ENCODE measurements at places on chromosomes 4 and X. TPM values are rescaled to one million over a fixed set of nuclear protein-coding genes. Genes with fewer than 3 reads are reported as not detected.

DNA sequence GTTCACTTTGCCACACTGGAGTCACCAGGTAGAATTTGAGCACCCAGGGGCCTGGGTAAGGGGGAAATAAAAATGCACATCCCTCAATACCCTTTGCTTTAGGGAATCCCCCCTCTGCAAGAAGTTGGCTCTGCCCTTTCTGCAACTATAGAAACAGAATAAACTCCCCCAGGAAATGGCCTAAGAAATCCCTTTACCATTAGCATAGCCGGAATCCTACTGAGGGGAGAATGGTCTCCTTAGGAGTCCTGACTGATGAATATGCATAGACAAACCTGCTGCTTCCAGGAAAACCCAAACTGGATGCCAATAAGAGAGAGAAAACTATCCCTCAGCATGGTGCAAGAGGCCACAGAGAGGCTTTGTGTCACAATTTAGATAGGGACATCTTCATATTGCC lies 11.0 kb downstream of the EFHC2 start:
- no peaks in the 10 kb centered on the region for H3K4me1 ChIP-seq
- H3K4me3 ChIP-seq = no peak overlapping the region
- H3K36me3 ChIP-seq = no peaks in the 10 kb centered on the region
- DNase-seq = no peak
- H3K27ac ChIP-seq = no peak overlapping the region
- no peaks in the 10 kb centered on the region for H3K27me3 ChIP-seq

- H3K27me3 ChIP-seq = peaks cover 3% of the 10 kb centered on the region
- peak; percentile 54 for DNase-seq
- H3K4me3 ChIP-seq = peak overlapping the region; percentile 44
- H3K27ac ChIP-seq = no peak overlapping the region
Measured at GRCh38 chr4:52051615-52052474, 741 bp downstream of the SPATA18 start.

The SORBS2 gene
- total RNA-seq = not detected

The MED14 gene
- 59.1 TPM for total RNA-seq

DNA sequence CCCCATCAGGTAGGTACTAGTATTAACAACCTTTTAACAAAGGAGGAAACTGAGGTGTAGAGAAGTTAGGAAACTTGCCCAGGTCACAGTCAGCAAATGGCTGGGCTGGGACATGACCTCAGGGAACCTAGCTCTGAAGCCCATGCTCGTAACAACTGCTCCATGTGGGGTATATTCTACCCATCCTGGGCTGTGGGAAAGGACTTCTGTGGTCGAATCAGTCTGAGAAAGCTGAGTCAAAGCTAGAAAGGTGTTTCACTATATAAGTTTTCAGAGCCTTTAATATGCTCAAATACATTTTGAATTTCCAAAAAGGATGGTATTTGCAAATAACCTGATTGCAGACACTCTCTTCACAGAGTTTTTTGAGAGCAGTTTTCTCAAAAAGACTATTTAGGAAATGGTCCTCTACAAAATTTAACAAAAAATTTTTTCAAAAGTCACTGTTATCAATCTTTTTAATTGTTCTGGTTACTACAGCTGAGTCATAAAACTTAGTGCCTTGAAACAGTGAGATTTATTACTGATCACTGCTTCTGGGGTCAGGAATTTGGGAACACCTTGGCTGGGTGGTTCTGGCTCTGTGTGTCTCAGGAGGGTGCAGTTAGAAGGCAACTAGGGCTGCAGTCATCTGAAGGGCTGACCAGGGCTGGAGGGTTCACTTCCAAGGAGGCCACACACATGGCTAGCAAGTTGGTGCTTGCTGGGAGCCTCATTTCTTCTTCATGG lies 53.6 kb downstream of the NSG1 start:
- H3K27me3 ChIP-seq = no peaks in the 10 kb centered on the region
- H3K4me1 ChIP-seq = no peaks in the 10 kb centered on the region
- no peak for DNase-seq
- no peak overlapping the region for H3K4me3 ChIP-seq

DNA sequence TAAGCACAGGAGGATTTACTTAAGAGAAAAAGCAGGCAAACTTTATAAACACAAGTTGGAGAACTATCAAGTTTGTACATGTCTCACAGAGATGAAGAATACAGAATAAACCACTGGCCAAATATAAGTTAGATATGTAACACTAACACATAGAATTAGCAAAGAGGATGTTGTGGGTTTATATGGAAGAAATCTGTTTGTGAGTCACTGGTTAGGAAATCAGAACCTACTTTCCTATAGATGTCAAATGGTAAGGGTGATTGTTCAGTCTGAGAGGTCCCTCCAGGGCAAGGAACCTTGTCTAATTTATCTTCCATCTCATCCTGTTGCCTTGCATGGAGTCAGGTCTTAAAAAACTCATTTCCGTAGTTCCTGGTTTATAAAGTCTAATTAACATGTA lies 14.8 kb upstream of the ART3 start:
- no peaks in the 10 kb centered on the region for H3K4me1 ChIP-seq
- no peak for DNase-seq
- no peak overlapping the region for H3K4me3 ChIP-seq
- no peaks in the 10 kb centered on the region for H3K36me3 ChIP-seq
- no peaks in the 10 kb centered on the region for H3K27me3 ChIP-seq

- H3K27ac ChIP-seq = peak overlapping the region; percentile 89
- peaks cover 7% of the 10 kb centered on the region for H3K4me1 ChIP-seq
- no peaks in the 10 kb centered on the region for H3K27me3 ChIP-seq
- no peaks in the 10 kb centered on the region for H3K36me3 ChIP-seq
- no peak for DNase-seq
Measured at GRCh38 chr4:2963966-2964471, 648 bp downstream of the GRK4 start.

DNA sequence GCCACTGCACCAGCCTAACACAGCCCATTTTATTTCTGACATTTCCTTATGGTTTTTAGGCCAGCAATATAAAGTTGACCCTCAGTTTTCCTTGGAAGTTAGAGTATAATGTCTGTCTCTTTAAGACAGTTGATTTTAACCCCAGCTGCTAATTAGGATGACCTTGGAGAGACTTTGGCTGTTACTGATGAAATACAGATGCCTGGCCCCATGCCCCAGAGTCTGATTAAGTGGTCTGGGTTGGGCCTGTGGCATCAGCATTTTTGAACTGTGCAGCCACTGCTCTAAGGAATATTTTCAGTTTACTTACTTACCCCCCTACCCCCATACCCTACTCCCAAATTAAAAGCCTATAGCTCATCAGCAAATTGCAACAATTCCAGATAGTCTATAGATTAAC lies 85.8 kb downstream of the DCLK2 start:
- DNase-seq = no peak
- H3K4me3 ChIP-seq = no peak overlapping the region
- no peaks in the 10 kb centered on the region for H3K27me3 ChIP-seq
- H3K4me1 ChIP-seq = peaks cover 8% of the 10 kb centered on the region
- no peak overlapping the region for H3K27ac ChIP-seq

The SLC38A5 gene
- total RNA-seq = 112 TPM

The PROM1 gene
- 13.9 TPM for total RNA-seq

The AFF2 gene
- not detected for total RNA-seq

The RTL9 gene
- total RNA-seq = 0.70 TPM

GRCh38 chr4:93409035-93409434 lies 419.5 kb upstream of the ATOH1 start:
- H3K4me1 ChIP-seq = peaks cover 3% of the 10 kb centered on the region
- no peak overlapping the region for H3K27ac ChIP-seq
- H3K27me3 ChIP-seq = no peaks in the 10 kb centered on the region
- no peaks in the 10 kb centered on the region for H3K36me3 ChIP-seq

The RHOXF2 gene
- not detected for total RNA-seq

GRCh38 chr4:70544279-70544868 lies 26.0 kb downstream of the AMTN start:
- no peak overlapping the region for H3K4me3 ChIP-seq
- no peaks in the 10 kb centered on the region for H3K36me3 ChIP-seq
- H3K27me3 ChIP-seq = no peaks in the 10 kb centered on the region
- peak; percentile 23 for DNase-seq
- H3K4me1 ChIP-seq = no peaks in the 10 kb centered on the region

DNA sequence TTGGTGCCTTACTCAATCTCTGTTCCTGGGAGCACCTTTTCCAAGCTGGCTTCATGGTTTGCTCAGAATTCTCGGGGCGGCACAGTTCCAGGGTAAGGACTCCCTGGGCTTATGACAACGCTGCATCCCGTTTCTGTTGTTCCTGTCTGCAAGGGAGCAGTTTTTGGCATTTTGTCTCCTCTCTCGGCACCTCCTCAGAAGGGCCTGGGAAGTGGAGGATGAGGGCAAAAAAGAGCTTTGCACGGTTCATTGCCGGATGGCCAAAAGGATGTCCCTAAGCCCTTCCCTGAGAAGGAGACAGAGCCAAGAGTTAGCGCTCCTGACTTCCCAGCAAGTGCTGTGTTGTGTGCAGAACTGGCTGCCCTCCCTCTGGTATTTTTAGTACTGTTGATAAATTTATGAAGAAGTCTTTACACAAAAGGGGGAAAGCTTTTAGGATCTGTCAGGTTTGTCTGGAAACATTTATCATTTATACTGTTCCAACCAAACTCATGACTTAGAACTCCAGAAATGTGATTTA lies 13.4 kb downstream of the SRD5A3 start:
- DNase-seq = no peak
- H3K4me1 ChIP-seq = peaks cover 3% of the 10 kb centered on the region
- H3K4me3 ChIP-seq = no peak overlapping the region
- H3K27ac ChIP-seq = peak overlapping the region; percentile 53

The NUDT6 gene
- 7.3 TPM for total RNA-seq

The SERTM2 gene
- not detected for total RNA-seq

The UGT2B17 gene
- total RNA-seq = not detected

Measured in A673 (cell line).